ENCODE measurements at places on chromosomes 1 and 21.

DNA sequence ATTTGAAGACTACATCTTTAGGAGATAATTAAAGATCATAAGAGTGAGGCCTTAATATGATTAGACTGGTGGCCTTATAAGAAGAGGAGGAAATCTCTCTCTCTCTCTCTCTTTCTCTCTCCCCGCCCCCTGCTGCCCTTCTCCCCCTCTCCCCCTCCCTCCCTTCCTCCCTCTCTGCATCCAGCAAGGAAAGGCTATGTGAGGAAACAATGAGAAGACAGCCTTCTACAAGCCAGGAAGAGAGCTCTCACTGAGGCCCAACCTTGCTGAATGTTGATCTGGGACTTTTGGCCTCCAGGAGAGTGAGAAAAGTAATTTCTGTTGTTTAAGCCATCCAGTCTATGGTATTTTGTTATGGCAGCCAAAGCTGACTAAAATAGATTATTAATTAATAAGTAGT lies 21.6 kb downstream of the FOXD3 start:
- no peak for DNase-seq

DNA sequence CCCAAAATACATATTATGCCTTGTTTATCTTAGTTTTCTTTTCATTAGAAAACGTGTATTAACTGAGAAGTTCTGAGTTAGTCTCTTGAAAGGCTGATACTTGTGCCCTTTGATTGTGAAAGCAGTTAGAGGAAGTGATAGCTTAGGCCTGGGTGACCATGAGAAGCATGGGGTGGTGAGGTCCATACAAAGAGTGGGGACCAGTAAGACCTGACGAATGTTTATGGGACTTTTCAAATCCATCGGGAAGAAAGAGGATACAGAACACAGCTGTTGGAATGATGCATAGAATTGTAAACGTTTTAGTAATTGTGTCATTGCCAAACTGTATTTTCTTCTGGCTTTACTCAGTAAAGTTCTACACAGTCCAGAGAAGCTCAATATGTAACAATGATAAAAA lies 259.8 kb downstream of the LMO4 start:
- peak; percentile 57 for DNase-seq

GRCh38 chr1:147738739-147739476 lies 21.5 kb downstream of the GJA5 start:
- no peak for DNase-seq

DNA sequence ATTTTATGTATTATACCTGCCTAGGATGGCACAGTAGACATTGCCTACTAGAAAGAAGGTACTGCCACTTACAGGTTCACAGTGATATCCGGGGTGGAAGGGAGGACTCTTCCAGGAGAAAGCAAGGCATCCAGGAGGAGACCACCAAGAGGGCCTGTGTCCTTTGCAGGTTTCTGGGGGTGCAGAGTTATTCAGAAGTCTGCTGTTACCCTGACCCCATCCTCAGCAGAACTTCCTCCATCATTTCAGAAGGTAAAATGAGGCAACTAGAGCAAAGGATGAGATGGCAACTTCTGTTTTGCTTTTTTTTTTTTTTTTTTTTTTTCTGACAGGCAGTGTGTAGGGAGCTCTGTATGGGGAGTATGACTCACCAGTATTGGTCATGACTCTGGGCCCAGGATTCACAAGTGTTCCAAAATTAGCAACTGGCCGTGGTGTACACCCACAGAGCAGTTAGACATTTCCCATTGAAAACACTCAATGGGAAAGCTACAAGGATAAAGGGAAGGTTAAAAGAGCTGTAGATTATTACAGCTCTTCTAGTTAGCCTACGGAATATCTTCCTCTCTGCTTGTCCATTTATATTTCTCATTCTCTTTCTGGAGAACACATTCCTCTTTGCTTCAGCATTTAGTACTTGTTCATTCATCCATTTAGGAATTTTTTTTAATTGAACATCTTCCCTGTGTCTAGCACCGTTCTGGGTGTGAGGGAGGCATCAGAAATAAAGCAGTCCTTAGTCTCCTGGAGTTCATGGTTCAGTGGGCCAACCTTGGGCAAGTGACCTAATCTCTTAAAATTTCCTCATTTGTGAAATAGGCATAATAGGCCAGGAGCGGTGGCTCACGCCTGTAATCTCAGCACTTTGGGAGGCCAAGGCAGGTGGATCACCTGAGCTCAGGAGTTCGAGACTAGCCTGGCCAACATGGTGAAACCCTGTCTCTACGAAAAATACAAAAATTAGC lies 50.5 kb upstream of the PPP2R5A start:
- peak; percentile 97 for DNase-seq

DNA sequence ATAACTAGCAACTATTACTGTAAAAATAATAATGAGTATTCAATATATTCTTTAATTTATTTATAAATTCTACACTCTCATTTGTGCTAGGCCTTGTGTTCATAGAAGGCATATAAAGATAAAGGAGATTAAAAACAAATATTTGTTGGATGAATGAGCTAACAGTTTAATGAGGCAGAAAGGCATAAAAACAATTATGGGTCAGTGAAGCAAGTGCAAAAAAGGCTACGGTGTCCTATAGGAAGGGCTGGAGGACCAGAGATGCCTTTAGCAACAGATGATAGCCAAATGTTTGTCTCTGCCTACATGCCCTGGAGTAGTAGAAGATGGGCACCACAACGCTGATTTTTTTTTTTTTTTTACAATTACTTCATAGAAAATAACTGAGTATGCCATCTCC lies 45.7 kb downstream of the PTGS2 start:
- no peak for DNase-seq

DNA sequence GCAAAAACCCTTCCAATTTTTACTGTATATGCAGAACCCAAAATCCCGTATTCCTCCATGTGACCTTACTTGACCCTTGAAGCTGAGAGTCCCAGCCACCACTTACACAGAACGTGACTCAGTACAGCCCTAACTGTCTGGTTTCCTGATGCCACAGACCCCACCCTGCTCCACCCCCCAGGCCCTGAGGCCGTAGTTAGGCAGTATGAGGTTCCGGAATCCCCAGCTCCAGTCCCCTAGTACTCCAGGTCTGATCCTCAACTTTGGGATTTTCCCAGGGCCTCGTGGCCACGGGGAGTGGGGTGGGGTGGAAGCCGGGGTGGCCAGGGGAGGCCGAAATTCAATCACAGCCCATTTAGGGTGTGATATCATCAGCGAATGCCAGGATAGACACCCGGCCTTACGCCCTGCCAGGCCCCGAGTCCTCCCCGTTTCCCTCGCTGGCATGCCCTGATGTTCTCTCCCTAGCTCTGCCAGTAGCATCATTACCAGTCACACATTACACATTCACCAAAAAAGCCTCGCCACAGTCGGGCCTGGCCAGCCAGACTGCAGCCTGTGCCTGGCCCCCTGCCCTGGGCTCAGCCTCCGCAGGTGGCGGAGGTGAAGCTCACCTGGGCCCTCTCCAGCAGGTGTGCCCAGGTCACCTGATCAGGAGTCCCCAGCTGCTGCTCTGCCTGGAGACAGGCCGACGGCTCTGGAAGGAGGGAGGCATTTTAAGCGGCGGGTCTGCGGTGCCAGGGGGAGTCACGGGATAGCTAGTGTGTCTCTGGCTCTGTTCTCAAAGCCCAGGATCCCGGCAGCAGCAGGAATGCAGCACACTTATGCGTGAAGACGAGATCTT lies 70.8 kb downstream of the SCCPDH start:
- DNase-seq = peak; percentile 28

GRCh38 chr1:107648071-107648470 lies 316.9 kb downstream of the VAV3 start:
- DNase-seq = no peak

DNA sequence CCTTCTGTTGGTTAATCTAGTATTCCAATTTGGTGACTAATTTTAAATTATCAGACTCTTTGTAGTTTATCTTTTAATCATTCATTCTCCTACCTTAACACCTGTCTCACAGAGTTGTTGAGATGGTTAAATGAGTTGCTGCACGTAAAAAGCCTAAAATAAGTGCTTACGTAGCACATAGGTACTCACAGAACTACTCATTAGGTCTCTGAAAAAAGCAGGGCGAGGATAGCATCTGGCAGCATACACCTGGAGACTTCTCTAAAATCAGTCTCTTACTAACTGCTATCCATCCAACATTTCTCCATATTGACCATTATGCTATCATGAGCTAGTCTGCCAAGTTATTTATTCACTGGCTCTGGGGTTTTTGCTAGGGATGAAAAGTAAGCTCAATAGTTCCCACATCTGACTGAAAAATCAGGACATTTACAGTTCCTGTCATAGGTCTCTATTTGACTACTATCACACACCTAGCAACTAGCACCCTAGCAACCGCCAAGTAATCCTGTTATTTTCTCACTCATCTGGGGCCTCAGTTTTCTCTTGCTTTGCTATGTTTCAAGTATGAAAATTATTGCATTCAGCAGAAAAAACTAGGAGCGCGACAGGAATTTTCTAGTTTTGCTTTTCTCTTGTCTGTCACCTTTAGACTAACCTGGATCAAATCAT lies 11.2 kb downstream of the CSDE1 start:
- no peak for DNase-seq

GRCh38 chr1:19337289-19337688 lies 25.2 kb downstream of the SLC66A1 start:
- no peak for DNase-seq

DNA sequence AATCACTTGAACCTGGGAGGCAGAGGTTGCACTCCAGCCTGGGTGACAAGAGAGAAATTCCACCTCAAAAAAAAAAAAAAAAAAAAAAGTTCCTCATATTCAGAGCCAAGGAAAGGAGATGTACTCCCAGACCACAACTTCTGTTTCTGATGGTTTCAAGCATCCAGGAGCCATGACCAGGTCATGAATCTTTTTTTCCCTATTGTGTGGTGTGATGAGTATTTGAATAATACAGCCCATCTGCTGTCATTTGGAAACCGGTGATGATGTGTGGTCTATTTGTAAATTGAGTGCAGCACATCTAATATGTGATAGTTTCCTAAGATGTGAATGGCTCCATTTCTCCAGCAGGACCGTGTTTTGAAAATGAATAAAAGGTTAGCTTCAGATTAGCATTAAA lies 18.6 kb downstream of the PIK3CD start:
- peak; percentile 91 for DNase-seq

DNA sequence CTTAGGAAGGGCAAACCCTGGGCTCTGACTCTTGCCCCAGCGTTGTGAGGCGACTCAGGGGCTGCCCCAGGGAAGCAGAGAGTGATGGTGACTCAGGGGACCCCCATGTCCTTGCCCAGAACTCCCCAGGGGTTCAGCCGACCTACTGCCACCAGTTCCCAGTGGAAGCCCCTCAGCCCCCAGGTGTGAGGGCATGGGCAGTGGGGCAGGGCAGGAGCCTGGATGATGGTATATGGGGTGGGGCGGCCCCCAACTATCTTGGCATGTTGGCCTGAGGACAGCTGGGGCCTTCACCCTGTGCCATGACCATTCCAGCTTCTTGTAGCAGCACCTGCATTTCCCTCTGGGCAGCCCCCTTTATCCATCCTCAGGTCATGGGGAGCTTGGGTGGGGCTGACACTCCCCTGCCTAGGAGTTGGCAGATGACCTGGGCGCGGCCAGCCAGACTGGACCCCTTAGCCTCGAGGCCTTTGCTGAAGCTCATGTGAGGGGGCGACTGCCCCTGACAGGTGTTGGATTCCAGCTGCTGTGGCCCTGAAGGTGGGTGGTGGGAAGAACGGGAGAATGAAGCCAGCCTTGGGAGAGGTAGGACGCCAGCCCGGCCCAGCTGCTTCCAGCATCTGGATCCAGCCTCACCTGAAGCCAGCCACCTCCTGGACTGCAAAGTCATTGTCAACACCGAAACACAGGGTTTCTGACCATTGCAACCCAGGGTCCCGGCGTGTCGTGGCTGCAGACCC lies 1.8 kb upstream of the FNDC10 start:
- DNase-seq = no peak

- peak; percentile 4 for DNase-seq
Observed at GRCh38 chr1:156245451-156246232, 2.2 kb downstream of the PAQR6 start.

DNA sequence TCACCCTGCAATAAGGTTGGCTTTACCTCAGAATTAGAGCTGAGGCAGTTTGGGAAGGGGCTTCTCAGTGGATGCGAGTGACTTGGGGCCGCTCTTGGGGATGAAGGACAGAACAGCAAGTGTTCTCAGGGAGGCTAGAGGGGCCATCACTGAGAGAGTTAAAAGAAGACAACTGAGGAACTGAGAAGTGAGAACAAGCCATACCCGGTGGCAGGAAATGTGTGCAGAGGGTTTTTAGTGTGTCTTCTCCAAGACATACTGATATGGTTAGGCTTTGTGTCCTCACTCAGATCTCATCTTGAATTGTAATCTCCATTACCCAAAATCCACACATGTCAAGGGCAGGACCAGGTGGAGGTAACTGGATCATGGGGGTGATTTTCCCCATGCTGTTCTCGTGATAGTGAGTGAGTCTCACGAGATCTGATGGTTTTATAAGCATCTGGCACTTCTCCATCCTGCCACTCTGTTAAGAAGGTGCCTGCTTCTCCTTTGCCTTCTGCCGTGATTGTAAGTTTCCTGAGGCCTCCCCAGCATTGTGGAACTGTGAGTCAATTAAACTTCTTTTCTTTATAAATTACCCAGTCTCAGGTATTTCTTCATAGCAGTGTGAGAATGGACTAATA lies 75.8 kb downstream of the PCBP3 start:
- no peak for DNase-seq

DNA sequence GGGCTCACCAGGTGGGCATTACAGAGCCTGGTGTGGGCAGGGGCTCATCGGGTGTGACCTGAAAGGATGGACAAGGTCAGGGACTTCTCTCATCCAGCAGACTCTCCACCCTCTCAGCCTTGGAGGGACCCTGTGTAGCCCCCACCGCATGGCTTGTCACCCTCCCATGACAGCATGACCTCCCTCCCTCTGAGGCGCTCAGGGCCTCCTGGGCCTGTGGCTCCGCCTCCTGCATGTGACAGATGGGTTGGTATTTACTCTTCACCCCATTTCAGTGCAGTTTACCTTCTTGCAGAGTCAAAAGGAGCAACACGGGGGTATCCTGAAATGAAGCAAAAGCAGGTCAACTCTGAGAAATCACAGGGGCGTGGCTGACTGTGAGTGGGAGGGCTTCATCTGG lies 298.6 kb upstream of the AJAP1 start:
- no peak for DNase-seq

DNA sequence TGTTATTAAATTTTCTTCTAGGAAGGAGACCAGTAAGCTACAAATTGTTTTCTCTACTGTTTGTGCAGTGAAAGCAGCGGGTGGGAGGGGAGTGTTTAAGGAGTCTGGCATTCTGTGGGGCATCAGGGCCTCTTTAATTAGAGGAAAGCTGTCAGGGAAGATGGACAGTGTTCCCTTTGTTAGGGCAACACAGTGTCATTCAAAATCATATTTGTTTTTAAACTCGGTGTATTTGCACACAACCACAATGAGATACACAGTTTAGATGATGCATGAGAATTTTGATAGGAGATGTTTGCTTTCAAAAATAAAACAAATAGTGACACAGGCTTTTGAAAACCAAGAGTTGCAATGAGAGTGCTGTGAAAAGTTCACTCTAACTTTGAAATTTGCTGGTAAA lies 15.1 kb upstream of the ST6GALNAC3 start:
- no peak for DNase-seq
